ENCODE measurements at places on chromosomes 5 and 9.

DNA sequence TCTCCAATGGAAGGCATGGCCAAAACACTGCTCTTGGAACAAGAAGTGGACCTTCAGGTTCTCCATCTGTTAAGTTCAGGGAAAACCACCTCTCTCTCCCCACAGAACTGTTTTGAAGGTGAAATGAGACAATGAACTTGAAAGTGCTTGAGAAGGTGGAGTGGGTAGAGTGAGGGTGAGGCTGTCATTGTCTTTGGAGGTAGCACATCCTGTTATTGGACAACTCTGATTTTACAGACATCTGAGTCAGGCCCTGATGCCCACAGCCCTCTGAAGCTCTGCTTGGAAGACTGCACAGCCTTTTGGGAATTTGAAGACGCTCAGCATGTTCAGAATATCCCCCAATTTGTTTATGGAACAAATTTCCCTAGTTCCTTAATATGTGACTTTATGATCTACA lies 27.6 kb upstream of the TEX48 start:
- no peak for DNase-seq

- DNase-seq, result peak; percentile 40
These were observed at the start of gene FIBCD1 for GRCh38 chr9:130938652-130939404. FIBCD1 (minus strand) TSS chr9:130939247; CDS start chr9:130938607, 640 bp downstream.

GRCh38 chr5:105836268-105836667 lies 1834.5 kb downstream of the EFNA5 start:
- no peak for DNase-seq

GRCh38 chr9:69168709-69169217 lies 5.3 kb upstream of the TJP2 start:
- peak; percentile 33 for DNase-seq

DNA sequence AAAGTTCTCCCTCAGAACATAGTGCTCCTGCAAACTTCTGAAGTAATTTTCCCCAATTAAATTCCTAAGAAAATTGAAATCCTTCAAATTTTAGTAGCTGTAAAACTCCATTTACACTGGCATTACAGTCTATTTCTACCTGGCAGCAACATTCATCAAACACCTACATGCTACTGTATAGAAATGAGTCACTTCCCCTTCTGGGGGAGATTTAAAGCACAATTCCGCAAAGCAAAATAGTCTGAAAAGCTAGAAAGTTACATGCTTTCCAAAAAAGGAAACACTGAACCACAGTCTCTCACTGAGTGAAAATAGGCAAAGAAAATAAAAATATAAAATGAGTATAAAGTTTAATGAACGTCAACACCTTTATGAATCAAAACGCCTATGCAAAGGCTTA lies 43.3 kb downstream of the MCTP1 start:
- no peak for DNase-seq

DNA sequence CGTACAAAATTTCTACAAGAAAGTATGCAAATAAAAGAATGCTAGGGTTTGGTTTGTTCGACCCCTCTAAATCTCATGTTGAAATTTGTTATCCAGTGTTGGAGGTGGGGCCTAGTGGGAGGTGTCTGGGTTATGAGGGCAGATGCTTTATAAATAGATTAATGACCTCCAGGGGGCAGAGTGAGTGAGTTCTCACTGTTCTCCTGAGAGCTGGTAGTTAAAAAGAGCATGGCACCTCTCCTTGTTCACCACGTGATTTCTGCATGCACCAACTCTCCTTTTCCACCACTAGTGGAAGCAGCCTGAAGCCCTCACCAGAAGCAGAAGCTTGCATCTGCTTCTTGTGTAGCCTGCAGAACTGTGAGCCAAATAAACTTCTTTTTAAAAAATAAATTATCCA lies 50.4 kb upstream of the FAM170A start:
- peak; percentile 12 for DNase-seq

DNA sequence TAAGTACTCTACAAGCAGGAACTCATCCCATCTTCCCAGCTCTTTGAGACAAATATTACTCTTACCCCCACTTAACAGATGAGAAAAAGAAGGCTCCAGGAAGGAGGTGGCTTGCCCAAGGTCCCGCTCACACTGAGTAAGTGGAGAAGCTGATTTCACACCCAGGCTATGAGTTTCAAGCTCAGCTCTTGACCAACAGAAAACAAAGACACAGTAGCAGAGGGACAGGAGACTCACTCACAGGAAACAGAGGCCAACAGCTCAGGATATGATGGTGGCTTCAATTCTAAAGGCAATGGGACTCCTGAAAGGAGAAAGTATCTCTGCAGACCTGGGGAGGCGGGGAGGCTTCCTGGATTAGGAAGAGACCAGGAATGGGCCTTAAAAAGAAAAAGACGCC lies 6.7 kb upstream of the TCF7 start:
- DNase-seq, result no peak

- DNase-seq, result no peak
These were observed 63.2 kb downstream of the PRRT1B start for GRCh38 chr9:131608493-131609037.

GRCh38 chr9:75120686-75121085 lies 32.4 kb downstream of the OSTF1 start:
- no peak for DNase-seq

- DNase-seq, result no peak
These were observed 235.6 kb downstream of the ELAVL2 start for GRCh38 chr9:23590276-23591000.

GRCh38 chr5:68316469-68316868 lies 100.9 kb downstream of the PIK3R1 start:
- no peak for DNase-seq

DNA sequence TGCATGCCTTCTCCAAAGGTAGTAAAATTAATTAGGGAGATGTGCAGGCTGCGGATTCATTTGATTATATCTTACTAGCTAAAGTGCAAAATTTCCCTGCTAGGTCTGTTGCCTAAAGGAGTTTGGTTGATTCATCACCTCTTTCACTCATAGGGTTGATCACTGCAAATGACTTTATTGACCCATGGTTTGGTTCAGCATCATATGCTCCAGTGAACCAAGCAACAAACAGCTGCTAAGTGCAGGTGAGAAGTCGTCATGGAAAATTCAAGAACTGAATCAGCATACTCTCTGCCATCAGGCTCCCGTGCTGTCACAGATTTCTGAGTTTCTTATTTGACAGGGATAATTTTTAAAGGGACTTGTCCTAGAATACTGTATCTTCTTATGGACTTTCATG lies 571.8 kb upstream of the CDH18 start:
- DNase-seq, result no peak

- DNase-seq, result no peak
These were observed 176.8 kb downstream of the NR2F1-AS1 start for GRCh38 chr5:93404246-93404645.

- no peak for DNase-seq
These were observed 1.1 kb downstream of the CYFIP2 start for GRCh38 chr5:157267025-157267424.

GRCh38 chr5:23483090-23483489 lies 24.3 kb upstream of the PRDM9 start:
- DNase-seq, result no peak

DNA sequence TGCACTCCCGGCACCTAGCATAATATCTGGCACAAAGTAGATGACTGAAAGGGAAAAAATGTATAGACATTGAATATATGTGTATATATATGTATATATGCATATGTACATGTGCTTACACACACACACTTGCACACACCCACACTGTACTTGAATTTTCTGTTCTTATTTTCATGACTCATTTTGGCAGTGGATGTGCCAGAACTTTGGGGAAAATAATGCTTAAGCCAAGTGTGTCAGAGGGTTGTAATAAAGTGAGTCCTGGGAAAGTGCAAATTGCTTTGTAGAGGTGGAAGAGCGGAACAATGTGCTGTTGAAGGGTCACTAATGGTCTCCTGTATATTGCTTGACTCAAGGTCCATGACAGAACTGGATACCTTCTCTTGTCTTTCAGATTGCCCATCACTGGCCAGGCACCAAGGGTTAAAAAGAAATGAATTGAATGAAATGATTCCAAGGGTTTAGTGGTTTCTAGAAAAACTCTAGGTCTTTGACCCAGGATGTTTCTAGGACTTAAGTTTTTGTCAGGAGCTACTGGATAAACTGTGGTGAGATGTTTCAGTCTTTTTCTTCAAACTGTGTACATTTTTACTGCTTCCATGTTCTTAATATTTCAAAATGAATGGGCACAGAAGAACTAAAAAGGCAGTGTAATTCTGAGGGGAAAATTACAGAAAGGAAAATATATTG lies 129.9 kb upstream of the MOCS2 start:
- no peak for DNase-seq

DNA sequence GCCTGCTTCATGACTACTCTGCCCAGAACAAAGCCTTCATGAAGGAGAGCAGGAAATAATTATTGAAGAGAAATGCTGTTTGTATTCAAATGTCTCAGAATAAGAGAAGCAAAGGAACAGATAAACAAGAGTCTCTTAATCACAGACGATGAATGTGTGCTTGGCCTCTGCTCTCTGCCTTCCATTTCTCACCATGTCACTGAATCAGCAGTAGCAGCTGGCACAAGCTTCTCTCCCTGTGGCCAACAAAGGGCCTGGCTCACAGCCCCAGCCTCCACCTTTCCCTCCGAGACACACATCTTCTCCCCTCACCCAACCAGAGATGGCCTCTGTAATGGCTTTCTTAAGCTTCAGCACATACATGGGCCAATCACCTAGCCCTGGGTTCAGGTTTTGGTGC lies 128.1 kb upstream of the SLIT3 start:
- no peak for DNase-seq

DNA sequence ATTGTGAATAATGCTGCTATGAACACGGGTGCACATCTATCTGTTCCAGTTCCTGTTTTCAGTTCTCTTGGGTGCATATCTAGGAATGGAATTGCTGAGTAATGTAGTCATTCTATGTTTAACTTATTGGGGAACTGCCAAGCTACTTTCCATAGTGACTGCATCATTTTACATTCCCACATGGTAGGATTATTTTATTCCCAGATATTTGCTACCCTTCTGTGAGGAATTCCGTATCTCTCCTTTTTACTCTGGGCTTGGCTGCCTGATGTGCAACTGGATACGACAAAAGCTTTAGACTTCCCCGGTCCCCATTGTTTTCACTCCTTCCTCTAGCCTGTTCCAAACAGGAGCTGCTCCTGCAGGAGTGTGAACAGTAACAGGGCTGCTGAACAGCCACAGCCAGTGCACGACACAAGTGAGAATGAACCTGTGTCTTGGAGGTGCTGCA lies 7.2 kb downstream of the TAS2R1 start:
- no peak for DNase-seq

- DNase-seq, result peak; percentile 54
These were observed 1.6 kb upstream of the SEMA6A start for GRCh38 chr5:116576053-116576713.

- DNase-seq, result no peak
These were observed 219.3 kb downstream of the KCNN2 start for GRCh38 chr5:114581136-114581535.

- no peak for DNase-seq
These were observed 125.0 kb upstream of the STC2 start for GRCh38 chr5:173453167-173453566.

- no peak for DNase-seq
These were observed 1609.7 kb upstream of the CDH9 start for GRCh38 chr5:28648108-28648507.

- DNase-seq, result no peak
These were observed 161.9 kb upstream of the GAS1 start for GRCh38 chr9:87109231-87109631.

DNA sequence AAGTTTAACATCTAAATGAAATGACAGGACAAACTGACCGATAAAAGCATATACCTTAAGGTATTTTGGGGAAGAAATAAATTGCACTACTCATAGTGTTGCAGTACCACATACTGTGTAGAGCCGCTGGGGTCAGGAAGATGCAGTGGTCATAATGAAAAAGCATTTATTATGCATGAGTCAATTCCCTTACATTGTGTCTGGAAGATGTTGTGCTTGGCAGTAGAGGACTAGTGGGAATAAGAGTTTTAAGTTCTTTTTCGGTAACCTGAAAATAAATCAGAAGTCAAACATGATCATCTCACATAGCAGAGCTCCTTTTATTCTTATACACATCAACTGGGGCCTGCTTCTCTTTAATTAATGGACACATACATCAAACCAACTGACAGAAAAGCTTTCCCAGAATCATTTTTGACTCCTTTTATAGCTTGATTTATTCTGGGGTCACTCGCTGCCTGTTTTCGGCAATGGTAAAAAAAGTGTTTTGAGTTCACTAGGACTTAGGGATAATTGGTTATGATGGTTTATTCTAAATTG lies 262.5 kb upstream of the CHD1 start:
- DNase-seq, result no peak

GRCh38 chr5:145408048-145408341 lies 427.1 kb downstream of the PRELID2 start:
- DNase-seq, result no peak

DNA sequence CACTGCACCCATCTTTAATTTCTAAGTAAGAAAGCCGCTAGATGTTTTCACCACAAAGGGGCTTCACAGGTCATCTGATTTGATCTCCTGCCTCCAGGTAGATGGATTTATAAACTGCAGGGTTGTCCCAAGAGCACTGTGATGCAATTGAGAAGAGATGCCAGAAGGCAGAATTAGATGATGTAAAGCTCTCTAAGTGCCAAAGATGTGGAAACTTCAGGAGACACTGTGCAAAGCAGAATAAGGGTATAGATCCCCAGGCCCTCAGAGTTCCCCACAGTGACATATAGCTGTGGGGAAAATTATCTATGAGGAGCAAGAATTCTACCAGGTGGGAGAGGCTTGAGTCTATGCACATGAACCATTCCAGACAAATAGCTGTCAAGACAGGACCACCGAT lies 90.5 kb downstream of the FSTL4 start:
- DNase-seq, result no peak

GRCh38 chr5:143002459-143003327 lies 232.5 kb downstream of the ARHGAP26 start:
- peak; percentile 86 for DNase-seq

- DNase-seq, result no peak
These were observed 12.8 kb downstream of the FABP6 start for GRCh38 chr5:160242145-160242544.

DNA sequence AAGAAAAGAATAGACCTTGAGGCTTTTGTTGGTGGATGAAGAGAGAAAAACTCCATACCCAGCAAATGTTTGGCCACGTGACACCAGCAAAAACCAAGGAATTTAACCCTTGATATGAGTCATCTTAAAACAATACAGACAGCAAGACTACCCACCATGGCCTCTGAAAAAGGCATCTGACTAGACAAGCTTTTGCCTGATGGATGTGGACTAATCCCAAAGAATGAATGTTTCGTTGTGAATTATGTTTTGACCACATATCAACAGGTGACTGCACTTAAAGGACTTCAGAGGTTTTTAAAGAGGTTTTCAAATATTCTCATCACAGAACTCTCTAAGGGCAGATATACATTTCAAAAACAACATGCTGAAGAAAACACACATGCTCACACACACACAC lies 33.0 kb upstream of the SLC1A3 start:
- no peak for DNase-seq

- DNase-seq, result no peak
These were observed 297.6 kb downstream of the NTRK2 start for GRCh38 chr9:84966876-84967830.

- DNase-seq, result no peak
These were observed 579 bp downstream of the SLC12A7 start for GRCh38 chr5:1111241-1111726.

DNA sequence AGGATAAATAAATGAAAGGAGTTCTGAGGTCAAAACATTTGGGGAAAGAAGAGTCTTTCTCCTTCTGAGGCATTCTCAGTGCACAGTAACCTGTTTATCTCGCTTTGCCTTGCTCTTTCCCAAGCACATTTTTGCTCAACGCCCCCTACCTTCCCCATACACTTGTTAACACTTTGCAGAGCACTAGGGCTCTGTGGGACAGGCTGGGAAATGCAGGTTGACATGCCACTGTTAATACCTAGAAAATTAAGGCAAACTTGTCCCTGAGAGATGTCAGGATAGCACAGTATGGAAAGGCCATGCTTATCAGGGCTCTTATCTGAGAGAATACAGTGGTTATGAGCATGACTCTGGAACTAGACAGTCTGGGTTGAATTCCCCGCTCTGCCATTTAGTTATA lies 152.0 kb downstream of the DOCK8 start:
- DNase-seq, result no peak
